ENCODE measurements at places on chromosomes 1 and 21.
A peak's percentile ranks its signal among the peaks of the same experiment; 100 is the strongest.

DNA sequence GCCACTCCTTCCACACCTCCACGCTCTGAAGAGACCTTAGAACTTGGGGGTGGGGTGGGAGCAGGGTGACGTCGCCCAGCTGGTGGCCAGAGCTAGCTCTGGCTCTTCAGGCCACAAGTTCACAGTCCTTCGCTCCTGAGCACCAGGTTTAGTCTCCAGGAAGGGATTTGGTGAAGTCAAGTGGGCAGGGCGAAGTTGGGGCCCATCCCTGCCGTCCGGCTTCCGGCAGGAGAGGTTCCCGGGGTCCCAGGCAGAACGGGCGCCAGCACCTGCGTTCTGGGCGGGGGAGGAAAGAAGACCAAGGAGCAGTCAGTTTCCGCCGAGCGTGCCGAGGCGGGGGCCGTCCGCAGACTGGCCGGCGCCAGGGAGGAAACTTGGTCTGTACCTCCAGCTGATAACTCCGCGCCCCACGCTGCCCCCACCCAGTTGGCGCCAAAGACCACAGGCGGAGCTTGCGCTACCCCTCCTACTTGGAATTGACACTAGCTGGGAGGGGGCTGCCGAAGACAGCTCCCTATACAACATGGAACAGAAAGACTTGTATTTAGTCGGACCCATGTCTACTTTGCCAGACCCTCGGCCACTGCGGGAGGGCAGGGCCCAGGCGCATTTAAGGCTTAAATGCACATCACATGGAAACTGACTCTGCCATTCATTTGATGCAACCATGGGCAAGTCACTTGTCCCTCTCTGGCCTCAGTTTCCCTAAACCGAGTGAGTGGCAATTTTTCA is 995 bp downstream of the ID3 start:
- no peak for ATAC-seq

DNA sequence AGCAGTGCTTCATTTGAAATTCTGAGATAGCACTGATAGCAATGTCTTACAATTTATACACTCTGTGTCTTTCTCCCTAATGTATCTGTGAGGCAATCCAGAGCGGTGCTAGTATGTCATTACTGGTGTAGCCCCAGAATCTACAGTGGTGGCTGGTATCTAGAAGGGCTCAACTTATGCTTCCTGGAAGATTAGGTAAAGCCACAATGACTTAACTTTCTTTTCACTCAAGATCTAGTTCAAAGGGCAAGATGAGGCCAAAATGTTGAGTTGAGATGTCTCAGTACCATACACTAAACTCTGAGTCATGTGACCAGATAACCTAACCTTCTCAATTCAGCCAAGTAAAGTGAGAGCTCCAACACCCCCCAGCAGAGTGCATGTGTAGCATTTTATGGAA is 77.5 kb downstream of the PAPPA2 start:
- no peak for ATAC-seq

DNA sequence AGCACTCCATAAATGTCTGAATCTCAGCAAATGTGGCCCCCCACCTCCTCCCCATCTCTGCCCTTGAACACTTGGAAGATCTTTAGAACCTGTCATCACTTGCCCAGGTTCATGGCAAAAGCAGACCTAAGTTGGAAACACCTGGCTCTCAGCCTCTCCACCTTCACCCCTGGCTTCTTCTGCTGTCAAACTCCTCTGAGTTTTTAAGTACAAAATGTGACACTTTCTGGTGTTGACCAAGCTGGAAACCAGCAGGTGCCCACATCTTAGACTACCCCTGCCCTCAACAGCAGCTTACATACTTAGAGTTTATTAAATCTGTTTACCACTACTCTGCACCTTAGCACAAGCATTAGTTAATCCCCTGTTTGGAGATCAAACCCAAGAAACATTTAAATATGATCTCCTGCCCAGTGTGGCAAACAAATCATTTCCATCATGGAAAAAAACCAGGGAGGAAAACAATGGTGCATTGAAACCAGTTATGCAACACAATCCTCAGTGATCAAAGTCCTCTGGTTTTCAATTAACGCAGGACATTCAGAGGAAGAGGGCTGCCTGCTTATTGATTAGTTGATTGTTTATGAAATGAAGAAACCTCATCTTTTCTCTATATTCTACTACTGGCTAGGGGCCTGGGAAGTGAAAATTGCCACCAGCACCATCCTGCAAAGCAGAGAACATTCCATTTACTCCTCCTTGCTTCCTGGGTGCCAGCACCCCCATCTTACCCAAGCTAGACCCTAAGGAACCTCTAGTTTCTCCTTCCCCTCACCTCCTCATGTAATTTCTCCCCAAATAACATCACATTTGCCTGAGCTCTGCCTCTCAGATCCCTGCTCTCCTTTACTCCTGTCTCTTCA is 139.4 kb upstream of the RAB4A start:
- no peak for ATAC-seq

- no peak for ATAC-seq
These were observed 90.0 kb upstream of the CAMK1G start for GRCh38 chr1:209493559-209493958.

DNA sequence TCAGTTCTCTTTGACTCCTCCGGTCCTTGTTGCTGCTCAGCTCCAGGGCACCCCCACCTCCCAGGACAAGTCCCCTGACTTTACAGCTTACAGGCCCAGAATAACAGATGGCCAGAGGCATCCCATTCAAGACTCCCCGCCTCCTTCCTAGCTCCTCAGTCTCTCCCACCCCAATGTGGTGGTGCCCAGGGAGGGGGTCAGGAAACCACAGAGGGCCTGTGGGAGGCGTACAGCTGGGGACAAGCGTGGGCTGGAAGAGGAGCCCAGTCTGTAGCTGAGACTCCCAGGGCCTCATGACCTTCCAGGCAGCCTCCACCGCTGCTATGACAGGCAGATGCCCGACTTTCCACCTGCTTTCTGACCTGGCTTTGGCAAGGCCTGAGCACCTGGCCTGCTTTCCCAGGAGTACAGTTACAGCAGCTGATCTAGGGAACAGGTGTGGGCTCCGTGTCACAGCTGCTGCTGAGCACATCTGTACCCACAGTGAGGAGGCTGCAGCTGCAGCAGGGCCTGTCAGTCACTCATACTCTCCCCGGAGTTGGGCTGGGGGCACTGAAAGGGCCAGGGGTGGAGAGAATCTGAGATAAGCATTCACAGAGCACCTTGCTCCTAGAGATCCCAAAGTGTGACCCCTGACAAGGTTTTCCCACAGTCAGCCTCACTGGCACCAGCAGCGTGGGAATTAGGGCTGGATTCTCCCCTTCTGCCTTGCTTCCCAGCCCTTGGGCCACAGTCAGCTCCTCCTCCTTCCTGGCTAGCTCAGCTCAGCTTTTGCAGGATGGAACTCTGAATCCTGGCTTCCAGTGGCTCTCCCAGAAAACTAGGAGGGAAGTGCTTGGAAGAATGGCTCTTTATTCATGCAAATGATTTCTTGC is 7.1 kb upstream of the NAV1 start:
- no peak for ATAC-seq

DNA sequence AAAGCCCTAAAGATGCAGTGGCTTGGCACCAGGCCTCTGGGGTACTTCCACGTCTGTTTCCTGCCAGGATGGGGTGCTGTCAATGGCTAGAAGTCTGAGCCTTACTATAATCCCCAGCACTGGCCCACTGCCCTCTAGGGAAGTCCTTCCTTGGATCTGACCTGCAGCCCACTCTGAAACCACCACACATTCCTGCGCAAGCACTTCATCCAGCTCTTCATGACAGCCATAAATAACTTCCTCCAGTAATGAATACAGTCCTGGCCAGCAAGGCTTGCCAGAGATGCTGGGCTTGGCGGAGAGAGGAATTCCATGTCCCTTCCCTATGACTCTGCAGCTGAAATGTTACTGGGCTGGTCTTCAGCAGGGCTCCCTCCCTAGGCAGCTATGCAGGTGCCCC is 32.6 kb downstream of the ALPL start:
- no peak for ATAC-seq

DNA sequence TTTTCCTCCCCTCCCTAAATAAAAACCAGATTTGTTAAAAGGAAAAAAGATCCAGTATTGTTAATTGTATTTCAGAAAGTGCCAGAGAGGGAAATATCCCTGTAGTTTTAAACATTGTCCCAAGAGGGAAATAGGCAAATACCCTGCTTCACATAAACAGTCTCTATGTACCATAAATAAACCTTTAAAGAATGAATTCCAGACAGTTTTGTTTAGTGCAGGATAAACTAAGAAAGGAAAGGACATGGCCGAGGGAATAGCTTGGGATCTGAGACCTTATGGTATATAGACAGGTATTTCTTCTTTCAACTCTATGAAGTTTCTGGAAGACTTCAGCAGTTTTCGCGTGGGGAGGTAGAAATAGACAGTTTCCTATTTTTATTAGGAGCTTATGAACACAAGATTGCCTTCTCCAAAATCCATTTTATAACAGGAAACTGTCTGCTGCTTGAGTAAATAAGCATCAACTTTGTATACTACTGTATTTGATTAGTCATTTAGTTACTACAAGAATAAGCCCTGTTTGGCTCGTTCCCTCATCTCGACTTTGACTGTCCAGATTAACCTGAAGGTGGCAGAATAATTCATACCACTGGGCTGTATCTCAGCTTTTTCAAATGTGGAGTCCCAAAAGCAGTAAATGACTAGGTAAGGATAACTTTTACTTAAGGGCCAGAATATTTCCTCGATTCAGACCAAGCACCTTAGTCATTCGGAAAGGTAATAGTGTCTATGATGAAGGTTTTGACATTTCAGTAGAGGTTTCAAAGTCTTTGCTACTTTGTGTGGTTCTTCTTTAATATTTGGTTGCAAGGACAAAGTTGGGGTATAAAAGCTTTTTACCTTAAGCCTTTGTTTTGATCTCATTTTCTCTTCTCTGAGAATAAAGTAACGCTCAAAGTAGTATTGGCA is 177.5 kb downstream of the VPS13D start:
- peak; percentile 62 for ATAC-seq

DNA sequence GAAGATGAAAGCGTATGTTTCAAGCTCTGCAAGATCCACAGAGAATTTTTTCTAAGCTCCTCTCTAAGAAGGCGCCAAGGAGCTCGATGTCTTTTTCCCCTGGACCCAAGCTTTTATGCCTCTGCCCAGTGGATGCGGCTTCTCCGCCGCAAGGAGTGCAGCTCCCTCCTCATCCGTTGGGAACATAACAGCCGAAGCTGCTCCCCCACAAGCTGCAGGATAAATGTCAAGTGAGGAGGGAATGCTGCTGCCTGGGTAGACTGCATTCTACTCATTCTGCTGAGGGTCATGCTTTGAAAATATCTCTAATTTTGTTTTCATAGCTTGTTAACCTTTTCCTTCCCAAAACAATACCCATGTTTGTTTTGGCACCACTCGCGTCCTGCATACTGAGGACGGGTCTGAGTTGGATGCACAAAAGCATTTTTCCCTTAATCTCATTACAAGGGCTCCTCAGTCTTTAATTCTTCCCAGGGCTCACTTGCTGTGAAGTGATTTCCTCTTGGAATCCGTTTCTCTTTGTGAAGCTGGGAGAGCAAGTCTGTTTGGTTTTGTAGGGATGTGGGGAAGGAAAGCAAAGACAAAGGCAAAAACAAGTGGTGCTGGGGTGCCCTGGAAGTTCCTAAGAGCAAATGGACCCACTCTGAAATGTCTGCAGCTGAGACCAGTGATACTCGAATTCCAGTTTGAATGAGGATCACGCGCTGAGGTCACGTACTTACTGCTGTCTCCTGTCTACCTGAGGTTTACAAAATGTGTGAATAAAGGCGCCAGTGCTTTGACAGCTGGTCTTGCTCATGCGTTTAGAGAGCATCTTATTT is 134.0 kb upstream of the IRF2BP2 start:
- ATAC-seq, result no peak

- no peak for ATAC-seq
These were observed 599.8 kb upstream of the USP24 start for GRCh38 chr1:55814967-55815366.

GRCh38 chr1:224880593-224881307 is 48.7 kb upstream of the DNAH14 start:
- no peak for ATAC-seq

DNA sequence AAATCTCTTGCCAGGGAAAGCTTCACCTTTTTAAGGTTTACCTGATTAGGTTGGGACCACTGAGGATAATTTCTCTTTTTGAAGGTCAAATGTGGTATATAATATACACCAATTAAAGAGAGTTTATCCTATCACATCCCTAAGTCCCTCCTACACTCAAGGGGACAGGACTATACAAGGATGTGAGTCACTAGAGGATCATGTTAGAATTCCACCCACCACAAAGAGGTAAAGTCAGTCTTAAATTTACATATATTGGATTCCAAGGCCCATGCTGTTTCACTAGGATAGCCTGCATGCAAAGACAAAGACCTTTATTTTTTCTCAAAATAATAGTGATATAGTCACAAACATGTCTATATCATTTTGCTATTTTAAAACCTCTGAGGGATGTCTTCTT is 164.4 kb downstream of the GIPC2 start:
- no peak for ATAC-seq

GRCh38 chr1:118650107-118650807 is 337.9 kb downstream of the TBX15 start:
- no peak for ATAC-seq

- no peak for ATAC-seq
These were observed 9.6 kb upstream of the PIGK start for GRCh38 chr1:77228836-77229235.

DNA sequence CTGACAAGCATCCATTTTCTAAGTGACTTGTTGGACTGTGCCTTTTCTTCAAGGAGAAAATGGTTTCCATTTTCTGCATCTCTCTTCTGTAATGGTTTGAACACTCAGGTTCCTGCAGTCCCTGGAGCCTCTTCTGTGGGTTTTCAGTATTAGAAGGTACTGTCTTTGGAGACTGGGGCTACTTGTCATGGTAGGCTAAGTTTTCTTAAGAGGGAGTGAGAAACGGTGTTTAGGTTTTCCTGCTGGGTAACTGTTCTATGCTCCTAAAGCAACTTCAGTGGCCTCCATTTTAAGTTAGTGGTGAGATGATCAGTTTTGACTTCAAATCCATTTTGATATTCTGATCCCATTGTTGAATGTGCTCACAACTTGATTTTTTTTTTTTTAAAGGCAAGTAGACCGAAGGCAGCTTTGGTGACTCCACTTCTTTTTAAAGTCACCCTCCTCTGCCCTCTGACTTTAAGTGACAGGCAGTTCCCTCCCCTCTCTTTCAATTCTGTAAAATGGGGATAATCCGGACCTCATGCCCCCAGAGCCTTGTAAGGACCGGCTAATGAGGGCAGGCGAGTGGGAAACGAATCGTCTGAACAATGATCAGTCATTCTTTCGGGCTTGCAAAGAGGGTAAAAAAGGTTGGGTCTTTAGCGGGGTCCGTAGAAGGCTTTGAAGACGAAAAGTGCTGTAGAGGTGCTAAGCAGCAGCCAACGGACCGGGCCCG is 1.0 kb upstream of the ARID1A start:
- no peak for ATAC-seq

GRCh38 chr1:45867697-45868348 is 64.4 kb downstream of the MAST2 start:
- no peak for ATAC-seq

DNA sequence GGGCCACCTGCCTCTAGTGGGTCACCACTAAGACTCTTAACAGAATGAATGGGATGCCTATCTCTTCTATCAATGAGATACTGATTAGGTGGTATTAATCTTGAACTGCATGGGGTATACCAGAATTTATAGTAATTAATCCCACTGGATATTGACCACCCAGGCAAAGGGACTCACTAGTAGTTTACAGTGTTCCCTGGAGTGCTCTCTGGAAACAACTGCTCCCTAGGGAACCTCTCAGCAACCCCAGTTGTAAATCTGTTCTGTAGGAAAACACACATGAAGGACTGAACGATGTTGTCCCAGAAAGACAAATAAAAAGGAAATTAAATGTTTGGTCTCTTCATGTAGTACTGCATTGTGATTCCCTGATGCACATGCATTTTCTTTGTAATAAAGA is 430.5 kb downstream of the HLX start:
- no peak for ATAC-seq
